ENCODE measurements at places on chromosomes 13 and 19. TPM values are rescaled to one million over a fixed set of nuclear protein-coding genes. Genes with fewer than 3 reads are reported as not detected.

- no peak for DNase-seq
Observed at GRCh38 chr13:85738696-85739320, 60.4 kb downstream of the SLITRK6 start.

GRCh38 chr13:33228648-33229445 lies 56.7 kb downstream of the STARD13 start:
- no peak for DNase-seq

FCHO1 gene
- total RNA-seq = 2.6 TPM

SLC8A2 gene
- total RNA-seq = not detected

GRCh38 chr19:54955376-54955775 lies 8.0 kb upstream of the NLRP7 start:
- no peak for DNase-seq

TNFAIP8L1 gene
- total RNA-seq = 6.9 TPM

DNA sequence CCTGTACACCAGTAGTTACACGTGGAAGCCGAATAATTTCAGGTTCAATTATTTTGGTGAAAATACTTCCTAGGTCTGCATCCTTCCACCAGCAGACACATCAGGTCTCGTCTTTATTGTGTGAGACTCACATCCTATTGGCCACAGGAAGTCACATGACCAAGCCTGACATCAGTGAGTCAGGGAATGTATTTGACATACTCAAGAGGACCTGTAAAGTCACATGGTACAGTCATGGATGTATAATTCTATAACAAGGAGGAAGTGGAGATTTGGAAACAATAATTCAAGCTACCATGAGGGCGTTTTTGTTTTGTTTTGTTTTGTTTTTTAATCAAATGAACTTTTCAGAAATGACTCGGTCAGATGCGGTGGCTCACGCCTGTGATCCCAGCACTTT lies 9.3 kb upstream of the HIF3A start:
- no peak for DNase-seq

All from mesenteric fat pad (tissue), 1 donor.